ENCODE measurements at places on chromosomes 6 and 20. TPM values are rescaled to one million over a fixed set of nuclear protein-coding genes. Genes with fewer than 3 reads are reported as not detected.

DNA sequence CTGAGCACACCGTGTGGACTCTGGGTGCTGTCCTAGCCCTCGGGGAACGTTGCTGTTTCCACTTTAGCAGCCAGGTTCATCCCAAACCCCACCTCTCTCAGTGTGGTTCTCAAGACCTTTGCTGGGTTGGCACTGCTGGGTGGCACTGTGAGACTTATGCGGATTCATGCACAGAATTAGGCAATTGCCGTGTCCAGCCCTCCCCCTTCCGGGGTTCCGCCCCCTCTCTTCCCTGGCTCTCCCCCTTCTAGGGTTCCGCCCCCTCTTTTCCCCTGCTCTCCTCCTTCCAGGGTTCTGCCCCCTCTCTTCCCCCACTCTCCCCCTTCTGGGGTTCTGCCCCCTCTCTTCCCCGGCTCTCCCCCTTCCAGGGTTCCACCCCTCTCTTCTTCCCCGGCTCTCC, 39.8 kb upstream of the SLCO4A1 start:
- H3K4me3 ChIP-seq = peak overlapping the region; percentile 19

DNA sequence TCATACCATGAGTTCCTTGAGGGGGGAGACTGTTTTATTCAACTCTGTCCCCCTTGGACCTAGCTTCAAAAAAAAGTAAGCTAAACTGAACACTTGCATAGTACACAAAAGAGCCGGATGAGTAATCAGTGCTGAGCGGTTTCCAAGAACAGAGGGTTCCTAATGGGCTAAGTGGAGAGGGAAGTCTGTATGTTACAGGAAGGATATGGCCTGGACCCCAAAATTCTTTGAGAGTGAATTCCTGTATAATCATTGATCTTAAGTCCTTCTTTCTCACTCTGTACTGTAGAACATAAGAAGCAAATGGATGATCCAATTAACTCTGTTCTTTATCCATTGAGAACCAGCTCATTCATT, 324.7 kb upstream of the CNR1 start:
- DNase-seq = no peak
- H3K4me1 ChIP-seq = no peaks in the 10 kb centered on the region
- H3K36me3 ChIP-seq = no peaks in the 10 kb centered on the region
- H3K27me3 ChIP-seq = no peaks in the 10 kb centered on the region

GRCh38 chr20:21512634-21513180, 1.2 kb downstream of the NKX2-2 start:
- DNase-seq = no peak

- peaks cover 97% of the 10 kb centered on the region for H3K27me3 ChIP-seq
- H3K27ac ChIP-seq = peak overlapping the region; percentile 98
- DNase-seq = no peak
- H3K4me3 ChIP-seq = peak overlapping the region; percentile 83
- no peaks in the 10 kb centered on the region for H3K36me3 ChIP-seq
These were observed 3.5 kb upstream of the TFAP2A start for GRCh38 chr6:10418361-10418861.

- no peaks in the 10 kb centered on the region for H3K36me3 ChIP-seq
- H3K4me3 ChIP-seq = no peak overlapping the region
- H3K4me1 ChIP-seq = peaks cover 6% of the 10 kb centered on the region
- H3K27me3 ChIP-seq = no peaks in the 10 kb centered on the region
- no peak for DNase-seq
These were observed 125.6 kb downstream of the ARID1B start for GRCh38 chr6:156902782-156903181.

DNA sequence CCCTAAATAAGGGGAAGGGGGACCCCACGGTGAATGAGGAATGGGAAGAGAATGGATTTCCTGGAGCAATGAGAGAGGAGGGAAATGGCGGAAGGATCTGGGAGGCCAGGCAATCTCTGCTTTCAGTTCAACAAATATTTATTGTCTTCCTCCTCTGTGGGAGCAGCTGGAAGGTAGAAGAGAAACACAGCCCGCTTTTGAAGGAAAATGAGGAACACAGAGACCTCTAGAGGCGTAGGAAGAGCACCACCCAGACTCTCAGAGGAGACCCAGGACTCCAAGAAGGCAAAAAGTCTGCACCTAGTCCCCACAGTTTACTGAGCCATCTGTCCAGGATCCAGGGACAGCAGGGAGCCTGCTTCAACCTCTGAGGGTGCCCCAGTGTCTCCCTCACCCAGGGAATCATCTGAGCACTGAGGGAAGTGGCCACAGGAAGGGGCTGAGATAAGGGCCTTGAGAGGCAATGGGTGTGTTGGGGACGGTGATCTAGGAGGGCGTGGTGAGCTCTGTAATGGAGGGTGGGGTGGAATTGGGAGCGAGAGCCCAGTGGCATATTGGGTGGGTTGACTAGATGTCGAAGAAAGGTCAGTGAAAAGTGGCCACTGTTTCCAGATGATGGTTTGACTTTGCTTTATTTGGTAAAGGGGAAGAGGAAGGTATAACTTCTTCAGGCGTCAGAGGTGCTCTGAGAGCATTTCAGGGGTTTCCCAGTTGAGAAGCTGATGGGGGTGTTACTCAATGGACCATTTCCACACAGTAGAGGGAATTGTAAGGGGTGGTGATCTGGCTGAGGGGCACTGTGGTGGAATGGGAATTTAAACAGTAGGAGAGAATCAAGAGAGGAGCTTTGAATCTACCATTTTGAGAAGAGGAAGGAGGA, 610 bp downstream of the PSORS1C1 start:
- peaks cover 53% of the 10 kb centered on the region for H3K4me1 ChIP-seq
- no peaks in the 10 kb centered on the region for H3K27me3 ChIP-seq
- no peaks in the 10 kb centered on the region for H3K36me3 ChIP-seq
- H3K4me3 ChIP-seq = peak overlapping the region; percentile 35

DNA sequence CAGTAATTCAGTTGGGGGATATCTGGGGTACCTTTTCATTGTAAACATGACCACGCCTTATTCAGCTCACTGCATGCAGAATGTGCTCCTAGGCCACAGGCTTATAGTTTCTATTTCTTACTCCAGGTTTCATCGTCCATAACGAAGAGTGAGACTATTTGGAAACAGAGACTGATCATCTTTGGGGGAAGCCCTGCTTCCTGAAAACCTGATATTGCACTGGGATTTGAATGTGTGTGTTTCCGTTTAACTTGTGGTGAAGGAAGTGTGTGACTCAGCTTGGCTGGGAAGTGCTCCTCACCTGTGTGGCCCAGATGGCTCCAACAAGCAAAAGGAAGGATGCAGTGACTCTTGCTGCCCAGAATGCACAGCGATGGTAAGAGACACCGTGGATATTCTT, 19.6 kb upstream of the LTV1 start:
- no peaks in the 10 kb centered on the region for H3K27me3 ChIP-seq
- no peaks in the 10 kb centered on the region for H3K4me1 ChIP-seq
- no peak overlapping the region for H3K27ac ChIP-seq
- peaks cover 11% of the 10 kb centered on the region for H3K36me3 ChIP-seq
- H3K4me3 ChIP-seq = no peak overlapping the region

GRCh38 chr20:46356195-46357029, 48.1 kb upstream of the CDH22 start:
- H3K36me3 ChIP-seq = peaks cover 53% of the 10 kb centered on the region
- no peak for DNase-seq
- H3K4me3 ChIP-seq = no peak overlapping the region
- H3K27me3 ChIP-seq = no peaks in the 10 kb centered on the region
- peaks cover 48% of the 10 kb centered on the region for H3K4me1 ChIP-seq
- no peak overlapping the region for H3K27ac ChIP-seq

GRCh38 chr20:6333110-6333509, 210.3 kb upstream of the FERMT1 start:
- H3K4me1 ChIP-seq = no peaks in the 10 kb centered on the region
- H3K27ac ChIP-seq = no peak overlapping the region
- H3K4me3 ChIP-seq = no peak overlapping the region
- H3K27me3 ChIP-seq = no peaks in the 10 kb centered on the region

DNA sequence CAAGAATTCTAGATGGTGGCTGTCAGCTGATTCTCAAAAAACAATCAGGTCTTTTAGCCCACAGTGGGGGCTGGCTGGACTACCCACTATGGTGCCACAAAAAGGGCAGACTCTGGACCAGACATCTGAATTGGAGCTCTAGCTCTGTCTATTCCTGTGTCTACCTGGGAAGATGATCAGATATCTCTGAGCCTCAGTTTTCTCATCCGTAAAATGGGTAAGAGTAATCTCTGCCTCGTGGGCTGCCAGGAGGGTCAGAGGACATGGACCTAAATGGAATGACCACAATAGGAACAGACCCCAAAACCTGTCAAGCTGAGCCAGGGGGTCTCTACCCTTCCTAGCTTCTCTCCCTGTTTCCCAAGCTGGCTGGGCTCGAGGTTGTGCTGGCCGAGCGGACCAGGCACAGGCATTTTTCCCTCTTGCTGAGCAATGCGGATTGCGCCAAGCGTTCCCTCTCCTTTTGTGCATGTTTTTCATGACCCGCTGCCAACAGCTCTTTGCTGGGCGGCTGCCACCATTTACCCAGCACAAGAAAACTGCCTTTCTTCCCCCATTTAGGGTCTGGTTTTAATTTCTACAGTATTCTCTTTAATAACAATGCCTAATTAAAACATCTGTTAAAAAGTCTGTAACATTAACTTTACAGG, 74.7 kb upstream of the MAFB start:
- H3K4me1 ChIP-seq = no peaks in the 10 kb centered on the region
- H3K27ac ChIP-seq = no peak overlapping the region
- no peaks in the 10 kb centered on the region for H3K27me3 ChIP-seq
- no peaks in the 10 kb centered on the region for H3K36me3 ChIP-seq

- no peak overlapping the region for H3K27ac ChIP-seq
- no peak overlapping the region for H3K4me3 ChIP-seq
- no peaks in the 10 kb centered on the region for H3K36me3 ChIP-seq
- H3K4me1 ChIP-seq = no peaks in the 10 kb centered on the region
These were observed 196.6 kb downstream of the ESR1 start for GRCh38 chr6:152004036-152004566.

DNA sequence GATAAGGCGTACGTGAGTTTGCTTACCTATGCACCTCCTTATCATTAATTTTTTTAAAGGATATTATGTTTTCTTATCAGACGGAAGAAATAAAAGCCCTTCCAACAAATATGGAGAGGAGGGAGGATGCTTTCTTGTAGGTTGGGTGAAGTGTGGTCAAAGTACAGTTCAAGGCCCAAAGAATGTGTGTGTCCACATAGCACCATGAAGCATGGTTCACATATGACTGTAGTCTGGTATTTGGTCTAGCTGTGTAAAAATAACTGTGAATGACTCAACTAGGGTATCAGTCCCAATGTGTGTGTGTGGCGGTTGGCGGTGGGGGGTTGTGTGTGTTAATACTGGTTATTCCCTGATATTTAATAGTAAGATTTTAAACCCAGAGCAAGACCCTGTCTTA, 212.7 kb downstream of the TMEM242 start:
- peaks cover 12% of the 10 kb centered on the region for H3K4me1 ChIP-seq
- DNase-seq = no peak
- peaks cover 10% of the 10 kb centered on the region for H3K36me3 ChIP-seq
- H3K27ac ChIP-seq = no peak overlapping the region

GRCh38 chr6:55897346-55897745, 22.0 kb upstream of the BMP5 start:
- H3K36me3 ChIP-seq = no peaks in the 10 kb centered on the region
- H3K27ac ChIP-seq = no peak overlapping the region
- no peak overlapping the region for H3K4me3 ChIP-seq
- no peak for DNase-seq
- H3K27me3 ChIP-seq = no peaks in the 10 kb centered on the region

GRCh38 chr6:130473886-130474285, 108.1 kb downstream of the TMEM200A start:
- no peaks in the 10 kb centered on the region for H3K36me3 ChIP-seq
- no peaks in the 10 kb centered on the region for H3K27me3 ChIP-seq
- no peak for DNase-seq
- H3K4me3 ChIP-seq = no peak overlapping the region
- no peaks in the 10 kb centered on the region for H3K4me1 ChIP-seq
- H3K27ac ChIP-seq = no peak overlapping the region

- H3K27ac ChIP-seq = no peak overlapping the region
- H3K36me3 ChIP-seq = no peaks in the 10 kb centered on the region
- H3K4me3 ChIP-seq = no peak overlapping the region
- no peaks in the 10 kb centered on the region for H3K27me3 ChIP-seq
- no peak for DNase-seq
- no peaks in the 10 kb centered on the region for H3K4me1 ChIP-seq
These were observed 159.3 kb downstream of the GJA10 start for GRCh38 chr6:90053614-90054013.

DNA sequence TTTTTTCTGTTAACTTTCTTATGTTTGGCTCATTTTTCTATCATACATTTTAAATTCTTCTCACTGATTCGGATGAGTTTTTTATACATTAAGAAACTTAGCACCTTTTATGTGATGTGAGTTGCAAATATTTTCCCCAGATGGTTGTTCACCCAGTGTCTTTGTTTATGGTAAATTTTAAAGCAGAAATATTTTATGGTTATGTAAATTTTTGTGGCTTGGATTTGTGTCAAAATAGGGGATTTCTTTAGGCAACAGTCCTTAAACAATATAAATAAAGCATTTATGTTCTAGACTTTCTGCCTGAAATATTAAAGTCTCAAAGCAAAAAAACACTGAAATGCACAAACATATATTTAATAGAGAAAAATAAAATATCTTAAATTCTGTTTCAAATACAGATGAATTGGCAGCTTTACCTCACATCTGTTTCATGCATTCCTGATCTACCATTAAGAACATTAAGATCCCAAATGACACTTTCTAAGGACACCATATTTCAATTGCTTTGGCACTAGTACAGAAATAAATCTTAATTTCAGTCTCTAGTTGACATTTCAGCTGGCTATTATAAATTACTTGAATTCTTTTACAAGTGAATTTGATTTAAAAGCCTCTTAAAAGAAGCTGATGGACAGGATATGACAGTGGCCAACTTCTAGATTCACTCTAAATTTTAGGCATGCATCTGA, 646.6 kb downstream of the HACE1 start:
- no peaks in the 10 kb centered on the region for H3K27me3 ChIP-seq
- no peak overlapping the region for H3K4me3 ChIP-seq
- no peaks in the 10 kb centered on the region for H3K4me1 ChIP-seq
- no peaks in the 10 kb centered on the region for H3K36me3 ChIP-seq
- DNase-seq = no peak

- no peak for DNase-seq
- no peaks in the 10 kb centered on the region for H3K4me1 ChIP-seq
- H3K4me3 ChIP-seq = no peak overlapping the region
- H3K27me3 ChIP-seq = peaks cover 62% of the 10 kb centered on the region
These were observed 17.0 kb downstream of the NCR2 start for GRCh38 chr6:41352396-41352795.

- DNase-seq = peak; percentile 77
- H3K27ac ChIP-seq = peak overlapping the region; percentile 96
- H3K27me3 ChIP-seq = no peaks in the 10 kb centered on the region
- H3K4me1 ChIP-seq = peaks cover 18% of the 10 kb centered on the region
These were observed 753 bp upstream of the PERP start for GRCh38 chr6:138107752-138108592.

- peaks cover 9% of the 10 kb centered on the region for H3K4me1 ChIP-seq
- DNase-seq = no peak
- H3K27me3 ChIP-seq = peaks cover 23% of the 10 kb centered on the region
- no peak overlapping the region for H3K27ac ChIP-seq
These were observed 100.9 kb upstream of the PRDM1 start for GRCh38 chr6:105985098-105985815.

- H3K4me1 ChIP-seq = peaks cover 17% of the 10 kb centered on the region
- H3K27me3 ChIP-seq = no peaks in the 10 kb centered on the region
- H3K36me3 ChIP-seq = no peaks in the 10 kb centered on the region
These were observed 109.3 kb downstream of the MAFB start for GRCh38 chr20:40579701-40580100.

Gene DLK2
- 26.9 TPM for total RNA-seq

Gene PREX1
- total RNA-seq = 9.1 TPM

Gene KHDRBS2
- total RNA-seq = not detected

Gene C6orf132
- total RNA-seq = 128 TPM

Gene FGD2
- 2.4 TPM for total RNA-seq

Gene BPIFA1
- total RNA-seq = not detected

Gene RIPOR3
- total RNA-seq = 5.6 TPM
